ENCODE measurements at places on chromosomes 6 and 20.

- DNase-seq = no peak
Observed at GRCh38 chr6:71531006-71531405, 242.4 kb downstream of the OGFRL1 start.

GRCh38 chr20:1700990-1701389 lies 43.4 kb upstream of the SIRPG start:
- no peak for DNase-seq

- no peak for DNase-seq
Observed at GRCh38 chr6:141290941-141291721, 841.6 kb upstream of the GJE1 start.

GRCh38 chr6:14750059-14750661 lies 495.7 kb upstream of the JARID2 start:
- no peak for DNase-seq

DNA sequence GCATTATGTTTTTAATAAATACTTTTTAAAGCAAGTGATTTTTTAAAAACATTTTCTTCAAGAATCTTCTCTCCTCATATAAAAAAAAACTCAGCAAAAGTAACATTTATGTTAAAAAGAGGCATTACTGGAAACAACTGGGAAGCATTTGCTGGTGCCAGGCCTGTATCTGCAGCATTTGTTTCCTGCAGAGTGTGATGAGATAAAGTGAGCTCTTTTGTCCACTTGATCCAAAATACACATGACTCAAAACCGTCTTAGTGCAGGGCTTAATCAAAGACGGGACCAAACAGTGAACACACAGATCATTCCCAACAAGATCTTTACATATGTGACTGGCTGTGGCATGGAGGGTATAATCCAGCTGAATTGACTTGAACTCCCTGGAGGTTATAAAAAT lies 28.3 kb upstream of the RIPPLY2 start:
- DNase-seq = no peak

- no peak for DNase-seq
Observed at GRCh38 chr6:5645328-5646290, 361.1 kb downstream of the NRN1 start.

DNA sequence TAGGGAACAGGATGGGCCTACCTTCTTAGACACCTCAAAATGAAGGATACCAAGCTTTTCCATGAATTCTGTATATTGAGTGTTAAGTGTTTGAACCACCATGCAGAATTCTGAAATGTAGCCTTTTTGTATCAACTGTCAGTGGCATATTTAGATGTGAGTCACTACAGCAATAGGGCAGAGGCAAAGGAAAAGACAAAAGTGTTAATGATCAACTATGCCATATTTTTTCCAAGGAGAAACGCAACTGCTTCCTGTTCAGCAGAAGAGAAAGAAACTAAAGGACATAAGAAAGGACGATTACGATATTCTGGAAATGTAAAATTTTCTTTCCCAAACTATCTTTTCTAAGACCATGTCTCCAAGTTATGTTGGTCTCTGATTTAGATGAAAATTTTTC lies 104.6 kb upstream of the RSPO3 start:
- no peak for DNase-seq

DNA sequence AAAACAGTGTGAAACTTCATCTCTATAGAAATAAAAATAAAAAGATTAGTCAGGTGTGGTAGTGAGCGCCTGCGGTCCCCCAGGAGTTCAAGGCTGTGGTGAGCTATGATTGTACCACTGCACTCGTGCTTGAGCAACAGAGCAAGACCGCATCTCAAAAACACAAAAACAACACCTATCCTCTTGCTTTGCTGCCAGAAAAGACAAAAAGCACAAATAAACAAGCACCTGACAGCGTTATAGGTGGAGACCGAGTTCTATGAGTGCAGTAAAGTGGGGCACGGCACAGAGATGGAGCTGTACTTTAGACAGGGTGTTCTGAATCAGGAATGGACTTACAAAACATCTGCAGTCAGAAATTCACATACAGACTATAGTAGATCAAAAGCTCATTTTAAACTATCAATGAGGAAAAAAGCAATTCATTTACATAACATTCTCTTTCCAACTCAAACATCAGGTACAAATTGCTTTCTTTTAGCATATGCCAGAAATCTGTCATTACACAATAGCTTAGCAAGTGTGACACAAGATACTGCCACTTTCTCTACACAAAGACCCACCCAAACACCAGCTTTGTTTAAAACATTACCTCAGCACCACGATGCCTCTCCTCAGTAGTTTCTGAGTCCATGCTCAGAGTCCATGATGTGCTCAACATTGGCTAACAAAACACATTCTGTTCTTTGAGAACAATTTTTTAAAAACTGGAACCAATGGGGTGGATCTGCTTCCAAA lies 10.1 kb downstream of the EZR start:
- no peak for DNase-seq

- peak; percentile 81 for DNase-seq
Observed at GRCh38 chr6:34791164-34791700, 651 bp upstream of the BLTP3A start.

GRCh38 chr6:46410334-46410953 lies 80.8 kb downstream of the RCAN2 start:
- no peak for DNase-seq

DNA sequence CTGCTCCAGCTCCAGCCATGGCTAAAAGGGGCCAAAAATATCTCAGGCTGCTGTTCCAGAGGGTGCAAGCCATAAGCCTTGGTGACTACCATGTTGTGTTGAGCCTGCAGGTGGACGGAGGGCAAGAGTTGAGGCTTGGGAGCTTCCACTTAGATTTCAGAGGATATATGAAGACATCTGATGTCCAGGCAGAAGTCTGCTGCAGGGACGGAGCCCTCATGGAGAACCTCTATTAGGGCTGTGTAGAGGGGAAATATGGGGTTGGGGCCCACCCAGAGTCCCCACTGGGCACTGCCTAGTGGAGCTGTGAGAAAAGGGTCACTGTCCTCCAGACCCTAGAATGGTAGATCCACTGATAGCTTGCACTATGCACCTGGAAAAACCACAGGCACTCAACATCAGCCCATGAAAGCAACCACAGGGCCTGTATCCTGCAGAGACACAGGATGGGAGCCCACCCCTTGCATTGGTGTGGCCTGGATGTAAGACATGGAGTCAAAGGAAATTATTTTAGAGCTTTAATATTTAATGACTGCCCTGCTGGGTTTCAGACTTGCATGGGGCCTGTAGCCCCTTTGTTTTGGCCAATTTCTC lies 70.5 kb downstream of the NINL start:
- DNase-seq = no peak

GRCh38 chr6:152054441-152054840 lies 247.0 kb downstream of the ESR1 start:
- DNase-seq = no peak

DNA sequence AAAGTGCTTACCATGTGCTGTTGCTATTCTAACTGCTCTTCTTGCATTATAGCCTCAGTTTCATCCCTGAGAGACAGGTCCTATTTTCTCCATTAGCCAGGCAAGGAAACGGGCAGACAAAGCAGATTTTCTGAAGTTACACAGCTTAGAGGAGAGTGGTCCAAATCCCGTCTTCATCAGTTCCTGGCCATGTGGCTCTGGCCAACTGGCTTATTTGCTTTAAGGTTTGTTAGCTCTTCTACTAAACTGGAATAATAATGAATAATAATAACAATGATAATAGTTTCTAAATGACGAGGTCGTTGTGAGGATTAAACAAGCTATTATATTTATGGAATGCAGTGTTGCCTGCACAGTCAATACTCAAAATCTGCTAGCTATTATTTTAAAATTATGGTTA lies 35.8 kb upstream of the BCAS1 start:
- DNase-seq = no peak

GRCh38 chr6:85580878-85581267 lies 12.8 kb downstream of the SNX14 start:
- no peak for DNase-seq

DNA sequence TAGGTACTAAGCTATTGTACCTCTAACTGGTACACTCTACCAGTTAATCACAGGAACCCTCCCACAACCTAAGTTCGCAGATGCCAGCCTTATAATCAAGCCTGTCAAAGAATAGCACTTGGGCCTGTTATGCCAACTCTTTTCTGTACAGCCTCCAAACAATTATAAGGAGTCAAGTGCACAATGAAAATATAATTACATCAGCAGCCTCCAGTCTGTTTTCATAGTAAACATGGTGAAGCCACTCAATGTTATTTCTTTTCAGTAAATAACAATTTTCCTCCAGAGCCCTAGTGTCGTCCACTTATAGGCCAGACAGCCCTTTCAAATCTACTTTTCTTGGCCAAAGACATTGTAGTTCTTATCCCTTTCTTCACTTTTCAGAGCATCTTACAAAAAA lies 82.7 kb upstream of the CARMIL1 start:
- no peak for DNase-seq

GRCh38 chr20:33159713-33160112 lies 8.2 kb upstream of the BPIFA2 start:
- no peak for DNase-seq

- DNase-seq = no peak
Observed at GRCh38 chr20:3164763-3165410, 5.2 kb upstream of the FASTKD5 start.

DNA sequence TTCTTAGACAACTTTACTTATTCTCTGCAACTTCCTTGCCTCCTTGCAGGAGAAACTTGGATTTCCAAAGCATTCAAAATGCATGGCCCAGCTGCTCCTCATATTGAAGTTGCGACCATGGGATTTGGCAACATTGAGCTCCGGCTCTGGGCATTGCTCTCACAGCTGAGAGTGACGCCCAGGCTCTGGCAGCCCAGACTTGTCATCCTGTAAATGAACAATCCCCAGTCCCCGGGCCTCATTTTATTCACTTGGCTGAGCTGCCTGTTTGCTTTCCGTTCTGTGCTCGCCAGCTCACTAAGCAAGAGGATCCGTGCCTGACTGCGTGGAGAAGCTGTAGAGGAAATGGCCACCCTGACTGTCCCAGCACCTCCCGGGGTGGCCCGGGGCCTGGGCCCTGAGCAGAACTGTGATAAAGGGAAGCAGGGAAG lies 119.5 kb upstream of the CD93 start:
- DNase-seq = no peak

DNA sequence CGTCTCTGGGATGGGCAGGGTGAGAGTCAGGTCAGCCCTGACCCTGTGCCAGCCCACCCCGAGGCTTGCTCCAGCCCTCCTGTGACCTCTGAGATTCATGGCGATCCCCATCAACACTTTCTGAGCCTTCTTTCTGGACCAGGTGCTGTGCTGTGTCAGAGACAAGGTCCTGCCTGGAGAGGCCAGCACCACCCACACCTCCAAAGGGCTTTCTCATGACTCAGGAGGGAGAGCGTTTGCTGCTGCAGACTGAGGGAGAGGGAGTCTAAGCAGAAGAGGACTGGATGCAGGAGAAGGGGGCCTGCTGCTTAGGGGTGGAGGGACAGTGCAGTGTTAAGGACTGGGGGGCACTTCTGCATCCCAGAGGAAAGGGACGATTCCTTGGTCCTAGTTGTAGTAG lies 193.5 kb downstream of the LRFN2 start:
- no peak for DNase-seq

- no peak for DNase-seq
Observed at GRCh38 chr6:3046295-3046694, 22.0 kb upstream of the RIPK1 start.

DNA sequence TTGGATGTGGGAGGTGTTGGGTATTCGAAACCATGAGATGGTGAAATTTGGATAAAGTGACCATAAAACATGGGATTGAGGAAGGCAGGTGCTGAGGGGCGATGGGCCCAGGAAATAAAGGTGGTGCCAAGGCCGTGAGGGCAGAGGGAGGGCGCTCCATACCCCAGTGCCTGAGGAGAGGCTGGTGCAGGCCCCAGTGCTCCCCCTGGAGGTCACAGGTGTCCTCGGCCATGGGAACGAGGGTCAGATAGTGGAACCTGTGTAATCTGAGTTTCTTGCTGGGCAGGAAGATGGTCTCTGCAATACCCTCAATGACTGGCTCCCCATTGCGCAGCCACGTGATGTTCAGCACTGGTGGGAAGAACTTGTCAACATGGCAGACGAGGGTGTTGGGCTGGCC lies 16.2 kb downstream of the HLA-DPB1 start:
- DNase-seq = no peak

GRCh38 chr6:6411115-6411514 lies 90.7 kb upstream of the F13A1 start:
- no peak for DNase-seq

DNA sequence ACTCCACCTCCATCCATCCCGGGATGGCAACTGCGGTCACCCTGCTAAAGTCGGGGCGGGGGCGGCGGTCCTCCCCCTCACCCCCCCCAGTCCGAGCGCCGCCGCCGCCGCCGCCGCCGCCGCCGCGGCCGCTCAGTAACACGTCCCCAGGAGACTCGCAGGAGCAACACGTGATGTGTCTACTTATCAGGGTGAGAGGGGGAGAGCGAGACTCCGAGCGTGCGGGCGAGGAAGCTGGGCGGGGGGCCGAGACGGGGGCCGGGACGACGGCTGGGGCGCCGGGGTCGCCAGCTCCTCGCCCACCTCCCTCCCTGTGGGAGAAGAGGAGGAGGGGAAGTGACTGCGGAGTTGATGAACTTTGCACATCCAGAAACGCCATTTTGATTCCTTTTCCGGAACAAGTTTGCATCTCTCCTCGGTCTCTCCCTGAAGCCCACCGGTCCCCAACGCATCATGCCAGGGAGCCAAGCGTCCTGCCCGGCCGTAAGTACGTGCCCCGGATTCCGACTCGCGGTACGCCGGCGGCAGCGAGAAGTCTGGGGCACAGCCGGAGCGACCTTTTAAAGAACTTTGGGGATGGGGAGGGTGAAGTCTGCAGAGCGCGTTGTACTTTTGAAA lies at the start of gene RREB1:
RREB1 (plus strand) TSS at position 384 of the 618 bp plus-strand sequence. CDS start 73,951 bp downstream, outside the sequence.
- no peak for DNase-seq

DNA sequence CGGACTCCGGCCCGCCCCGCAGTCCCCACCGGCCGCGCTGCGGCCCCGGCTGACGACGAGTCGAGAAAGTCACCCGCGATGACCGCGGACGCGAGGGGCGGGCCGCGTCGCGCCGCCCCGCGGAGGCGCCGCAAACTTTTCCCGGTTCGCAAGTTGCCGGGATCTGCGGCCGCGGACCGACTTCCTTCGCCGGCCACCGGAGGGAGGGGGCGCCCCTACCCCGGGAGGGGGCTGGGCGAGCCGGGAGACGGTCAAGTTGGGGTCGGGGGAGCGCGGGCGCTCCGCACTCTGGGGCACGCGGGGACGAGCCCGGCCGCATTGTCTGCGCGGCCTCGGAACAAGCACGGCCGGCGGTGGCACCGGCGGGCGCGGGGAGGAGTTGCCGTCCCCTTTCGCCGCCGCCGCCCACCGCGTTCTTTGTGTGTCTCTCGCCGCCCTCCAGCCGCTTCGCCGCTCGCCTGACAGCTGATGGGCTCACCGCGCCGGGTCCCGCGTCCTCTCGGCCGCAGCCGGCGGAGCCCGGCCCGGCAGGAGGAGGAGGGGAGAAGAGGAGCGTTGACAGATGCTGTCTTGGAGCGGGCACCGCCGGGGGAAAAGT lies 131.6 kb downstream of the OGFRL1 start:
- peak; percentile 70 for DNase-seq

Data from C1 segment of cervical spinal cord (tissue), 14 donors.